ENCODE measurements at places on chromosomes 11 and 22.
A peak's percentile ranks its signal among the peaks of the same experiment; 100 is the strongest.

GRCh38 chr11:16606784-16607674 is 131.4 kb upstream of the C11orf58 start:
- peak; percentile 45 for DNase-seq

DNA sequence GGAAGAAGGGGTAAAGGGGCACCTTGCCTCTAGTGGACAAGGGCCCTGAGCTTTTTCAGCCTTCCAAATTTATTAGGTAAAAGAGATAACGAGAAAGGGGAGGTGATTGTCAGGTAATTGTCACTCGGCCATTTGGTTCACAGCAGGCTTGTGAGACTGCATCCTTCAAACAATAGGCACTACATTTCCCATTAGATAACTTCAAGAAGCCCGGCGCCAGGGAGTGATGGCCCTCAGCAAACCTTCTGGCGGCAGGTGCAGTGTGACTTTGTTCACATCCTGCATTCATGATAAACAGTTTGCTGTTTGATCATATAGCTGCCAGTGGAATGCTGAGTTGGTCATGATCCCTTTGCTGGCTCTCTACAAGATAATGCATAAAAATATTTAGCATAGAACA is 185.1 kb downstream of the CWF19L2 start:
- no peak for DNase-seq

DNA sequence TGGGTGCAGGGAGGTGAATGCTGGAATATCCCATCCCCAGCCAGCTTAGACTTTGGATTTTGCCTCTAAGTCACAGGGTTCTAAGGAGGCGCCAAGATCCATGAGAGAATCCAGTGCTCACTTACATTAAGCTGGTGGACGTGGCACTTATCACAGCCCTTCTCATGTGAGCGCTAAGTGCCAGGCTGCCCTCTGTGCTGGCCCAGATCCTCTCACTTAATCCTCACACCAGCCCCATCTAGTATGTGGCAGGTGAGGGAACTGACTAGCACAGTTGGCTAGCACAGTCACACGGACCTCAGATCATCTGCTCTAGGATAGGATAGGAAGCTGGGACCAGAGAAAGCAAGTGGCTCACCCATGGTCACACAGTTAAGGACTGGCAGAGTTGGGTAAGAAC is 3.6 kb downstream of the HMOX1 start:
- DNase-seq: no peak

DNA sequence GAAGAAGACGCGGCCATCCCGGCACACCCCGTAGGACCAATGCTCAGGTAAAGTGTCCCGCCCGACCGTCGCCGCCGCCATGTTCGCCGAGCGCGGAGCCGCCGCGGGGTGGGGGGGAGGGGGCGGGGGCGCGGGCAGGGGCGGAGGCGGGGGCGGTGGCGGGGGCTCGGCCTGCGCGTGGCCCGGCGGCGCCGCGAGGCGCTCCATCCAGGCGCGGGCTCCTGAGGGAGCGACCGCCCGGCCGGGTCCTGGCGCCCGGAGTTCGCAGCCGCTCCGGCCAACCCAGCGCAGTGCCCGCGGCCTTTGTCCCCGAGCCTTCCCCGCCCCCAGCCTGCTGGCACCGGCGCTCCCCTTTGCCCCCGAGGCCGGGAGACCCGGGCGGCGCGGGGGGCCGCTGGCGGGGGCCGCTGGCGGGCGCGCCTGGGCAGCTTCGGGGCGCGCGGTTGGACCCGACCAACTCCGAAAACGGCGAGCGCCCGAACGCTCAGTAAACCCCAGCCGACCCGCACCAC is at the start of gene PLEKHA7:
Gene PLEKHA7 (minus strand): TSS at position 94 of the 512 bp plus-strand sequence. CDS start 13 bp downstream, at position 81.
- peak; percentile 81 for DNase-seq

DNA sequence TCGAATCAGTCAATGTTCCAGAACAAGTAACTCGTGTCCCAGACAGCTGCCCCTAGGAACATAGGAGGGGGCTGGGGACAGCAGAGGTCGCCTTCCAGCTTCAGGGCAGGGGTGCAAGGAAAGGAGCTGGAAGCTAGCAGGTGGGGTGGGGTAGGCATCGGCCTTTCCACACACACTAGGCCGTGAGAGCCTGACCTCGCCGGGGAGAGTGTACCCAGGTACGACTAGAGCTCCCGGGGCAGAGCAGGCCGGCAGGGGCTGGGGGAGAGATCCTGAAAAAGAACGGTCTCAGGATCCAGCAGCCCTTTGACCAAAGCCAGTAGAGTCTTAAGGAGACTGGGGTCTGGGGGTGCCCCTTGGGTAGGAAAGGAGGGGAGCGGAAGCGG is 1127.5 kb downstream of the BRD1 start:
- no peak for DNase-seq

GRCh38 chr11:120235024-120235628 is 4.8 kb upstream of the POU2F3 start:
- no peak for DNase-seq

DNA sequence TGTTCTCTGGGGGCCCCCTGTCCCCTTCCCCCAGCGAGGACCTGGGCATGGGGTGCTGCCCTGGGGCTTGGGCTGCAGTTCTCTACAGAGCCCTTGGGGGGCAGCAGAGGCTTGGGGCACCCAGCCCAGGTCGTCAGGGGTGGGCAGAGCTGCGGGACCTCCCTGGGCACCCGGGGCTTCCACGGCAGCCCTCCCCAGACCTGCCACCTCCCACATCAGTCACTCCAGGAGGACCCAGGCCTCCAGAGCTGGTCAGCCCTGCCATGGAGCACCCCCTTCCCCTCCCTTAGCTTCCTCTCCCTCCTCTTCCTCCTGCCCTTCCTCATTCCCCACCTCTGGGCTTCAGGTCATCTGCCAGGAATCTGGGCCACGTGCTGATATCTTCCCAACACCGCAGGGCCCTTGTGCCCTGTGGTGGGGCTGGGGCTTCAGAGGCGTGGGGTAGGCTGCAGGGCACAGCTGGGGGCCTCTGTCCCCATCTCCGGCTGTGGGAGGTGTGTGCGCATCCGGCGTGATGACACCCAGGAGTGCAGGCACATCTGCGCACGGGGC is 5.8 kb downstream of the TSPAN4 start:
- no peak for DNase-seq

DNA sequence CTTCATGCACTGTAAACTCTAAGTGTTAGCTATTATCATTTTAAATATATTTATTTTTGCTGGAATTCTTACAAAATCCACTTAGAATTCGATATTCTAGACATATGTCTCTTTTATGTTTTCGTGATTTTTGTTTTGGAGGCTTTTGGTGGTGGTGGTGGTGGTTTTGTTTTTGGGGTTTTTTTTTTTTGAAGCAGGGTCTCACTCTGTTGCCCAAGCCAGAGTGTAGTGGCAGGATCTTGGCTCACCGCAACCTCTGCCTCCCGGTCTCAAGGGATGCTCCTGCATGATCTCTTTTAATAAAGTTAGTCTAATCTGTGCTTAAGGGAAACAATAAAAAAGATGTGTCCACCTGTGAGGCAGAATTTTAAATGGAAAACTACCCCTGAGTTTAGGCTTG is 117.7 kb downstream of the MRTFA start:
- DNase-seq: no peak

DNA sequence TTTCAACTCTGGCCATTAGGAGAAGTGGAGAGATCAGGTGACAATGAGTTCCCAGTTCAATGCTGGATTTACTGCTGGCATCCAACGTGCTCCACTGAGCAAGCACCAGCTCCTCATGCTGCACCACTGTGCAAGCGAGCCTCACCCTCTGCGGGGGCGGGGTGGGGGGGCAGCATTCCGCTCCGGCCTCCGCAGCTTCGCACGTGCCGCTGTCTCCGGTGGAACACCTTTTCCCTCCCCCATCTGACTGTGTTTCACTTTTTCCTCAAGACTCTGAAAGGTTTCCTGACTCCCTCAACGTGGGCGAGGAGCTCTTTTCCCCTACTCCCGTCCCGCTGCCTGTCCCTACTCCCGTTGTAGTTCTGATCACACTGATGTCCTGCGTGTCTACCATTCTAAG is 835 bp upstream of the RHOD start:
- no peak for DNase-seq

DNA sequence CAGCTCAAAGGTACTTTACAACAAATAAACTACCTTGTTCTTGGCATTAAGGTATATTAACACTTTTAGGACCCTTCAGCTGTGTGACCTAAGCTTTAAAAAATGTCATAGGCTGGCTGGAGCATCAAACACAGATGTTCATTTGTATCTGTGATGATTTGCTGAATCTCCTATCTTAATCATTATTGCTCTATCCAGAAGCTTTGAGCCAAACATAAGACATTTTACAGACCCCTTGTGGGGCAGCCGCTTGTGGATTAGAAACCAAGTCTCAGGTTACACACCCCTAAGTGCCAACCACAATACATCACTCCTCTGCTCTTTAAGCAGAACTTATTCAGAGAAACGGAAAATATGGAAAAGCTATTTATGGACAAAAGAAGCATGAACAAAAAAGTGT is 394.2 kb upstream of the CCDC90B start:
- DNase-seq: no peak

GRCh38 chr22:23113067-23113846 is 28.5 kb downstream of the RSPH14 start:
- DNase-seq: no peak

GRCh38 chr22:31895411-31896123 is 48.8 kb upstream of the YWHAH start:
- no peak for DNase-seq

- DNase-seq: no peak
Measured at GRCh38 chr11:134543241-134543640, 131.2 kb upstream of the B3GAT1 start.

GRCh38 chr11:107898270-107898669 is 30.0 kb upstream of the RAB39A start:
- DNase-seq: no peak

DNA sequence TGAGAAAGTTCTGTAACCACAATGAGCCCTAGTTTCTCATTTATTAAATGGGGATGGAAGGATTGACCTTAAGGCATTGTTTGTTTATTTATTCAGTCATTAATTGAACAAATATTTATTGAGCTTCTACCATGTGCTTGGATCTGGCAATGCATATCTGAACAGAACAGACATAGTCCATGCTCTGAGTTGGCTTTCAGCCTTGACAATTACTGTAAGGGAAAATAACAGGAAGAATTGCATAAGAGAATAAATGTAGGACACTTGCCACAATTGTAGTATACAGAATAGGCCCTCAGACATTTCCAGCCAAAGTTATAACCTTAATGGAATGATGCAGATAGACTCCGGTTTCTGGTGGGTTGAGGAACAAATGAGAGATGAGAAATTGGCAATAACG is 160.5 kb upstream of the TTC12 start:
- no peak for DNase-seq

DNA sequence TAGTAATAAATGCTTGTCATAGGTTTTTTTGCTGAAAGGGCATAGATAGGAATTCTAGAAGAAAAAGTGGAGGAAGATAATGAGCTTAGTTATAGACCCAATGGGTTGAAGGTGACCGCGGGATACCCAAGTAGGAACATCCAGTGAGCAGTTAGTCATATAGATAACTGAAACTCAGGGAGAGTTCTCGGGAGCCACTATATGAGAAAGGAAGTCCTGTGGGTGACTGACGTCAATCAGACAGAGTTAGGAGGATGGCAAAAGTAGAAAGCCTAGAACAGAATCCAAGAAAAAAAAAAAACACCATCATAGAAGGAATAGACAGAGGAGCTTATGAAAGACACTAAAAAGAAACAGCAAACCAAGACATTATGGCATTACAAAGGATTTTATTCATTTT is 1.6 kb upstream of the CNGA4 start:
- DNase-seq: no peak

- no peak for DNase-seq
Measured at GRCh38 chr11:90204832-90205646, 17.8 kb downstream of the CHORDC1 start.

DNA sequence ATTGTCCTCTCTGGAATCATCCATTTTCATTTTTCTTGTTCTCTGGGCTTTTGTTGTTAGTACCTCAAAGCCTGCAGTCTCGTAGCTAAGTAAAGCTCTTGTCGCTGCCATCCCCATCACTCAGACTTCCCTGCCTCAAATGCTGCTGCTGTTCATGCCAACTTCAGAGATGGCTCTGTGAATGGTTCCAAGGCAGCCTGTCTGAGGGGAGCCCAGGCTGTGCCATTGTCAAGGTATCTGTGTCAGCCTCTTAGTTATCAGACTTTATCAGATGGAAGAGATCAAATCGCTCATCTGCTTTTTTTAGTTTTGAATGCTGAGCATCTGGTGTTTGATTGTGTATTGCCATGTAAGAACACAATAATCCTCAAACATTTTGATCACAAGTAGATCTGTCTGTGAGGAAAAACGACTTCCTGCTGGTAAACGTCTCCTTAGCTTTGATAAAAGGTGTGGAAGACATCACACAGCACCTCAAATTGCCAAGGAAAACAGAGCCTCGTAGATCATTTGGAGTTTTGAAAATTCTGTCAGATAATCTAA is 304.2 kb upstream of the ZC3H12C start:
- no peak for DNase-seq

GRCh38 chr11:46381048-46381818 is at the start of gene MDK:
Gene MDK, plus strand, starts transcription at chr11:46381669. Its CDS starts 389 bp downstream, at chr11:46382058.
- DNase-seq: no peak

GRCh38 chr22:21968452-21969129 is 14.0 kb downstream of the TOP3B start:
- no peak for DNase-seq

- no peak for DNase-seq
Measured at GRCh38 chr11:105388006-105388405, 221.9 kb upstream of the GRIA4 start.

- no peak for DNase-seq
Measured at GRCh38 chr11:114367244-114367957, 32.9 kb downstream of the C11orf71 start.

- DNase-seq: no peak
Measured at GRCh38 chr22:37623075-37624016, 14.7 kb downstream of the GGA1 start.

- DNase-seq: no peak
Measured at GRCh38 chr11:38155856-38156255, 1557.8 kb upstream of the RAG2 start.

DNA sequence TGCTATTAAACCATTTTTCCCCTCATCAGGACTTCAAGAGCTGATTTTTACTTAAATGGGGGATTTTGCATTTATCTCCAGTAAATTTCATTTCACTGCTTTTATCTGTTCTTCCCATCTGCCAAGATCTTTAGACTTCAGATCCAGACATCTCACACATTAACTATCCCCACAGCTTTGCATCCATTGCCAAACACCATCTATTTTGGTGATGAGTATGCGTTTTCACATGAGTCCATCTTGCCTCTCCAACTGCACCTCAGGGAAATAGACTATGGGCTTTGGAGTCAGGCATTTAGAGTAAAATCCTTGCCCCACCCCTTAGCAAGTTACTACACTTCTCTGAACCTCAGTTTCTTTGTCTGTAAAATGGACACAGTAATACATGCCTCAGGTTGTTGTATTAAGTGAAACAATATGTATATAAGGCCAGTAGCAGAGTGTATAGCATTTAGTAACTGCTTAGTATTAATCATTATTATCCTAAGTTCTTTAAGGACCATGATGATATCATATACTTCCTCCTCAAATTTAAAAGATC is 53.6 kb upstream of the NFRKB start:
- no peak for DNase-seq

- DNase-seq: no peak
Measured at GRCh38 chr11:109037856-109038780, 373.2 kb downstream of the DDX10 start.

All from right lobe of liver (tissue), 6 donors.